Right renal pelvis (tissue), 4 donors: ENCODE measurements at places on chromosomes 4 and X.

DNA sequence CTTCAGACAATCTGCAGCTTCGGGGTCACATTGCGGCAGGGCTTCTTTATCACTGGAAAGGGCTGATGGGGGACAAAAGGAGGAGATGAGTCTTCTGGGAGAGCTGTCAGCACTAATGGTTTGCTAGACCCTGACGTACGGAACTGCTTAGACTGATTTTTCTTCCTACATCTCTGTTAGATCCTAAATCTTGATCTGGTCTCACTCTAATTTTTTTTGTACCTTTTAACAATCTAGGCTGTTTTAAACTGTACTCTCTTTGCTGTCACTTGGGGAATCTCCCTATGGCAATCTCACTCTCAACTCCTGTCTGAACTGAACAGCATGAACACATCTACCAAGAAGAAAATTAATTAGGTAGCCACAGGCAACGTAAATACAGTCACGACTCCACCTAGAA, 120.1 kb downstream of the SNCA start:
- DNase-seq = no peak

- no peak for DNase-seq
These were observed 4.1 kb downstream of the MSANTD1 start for GRCh38 chr4:3252831-3253641.

DNA sequence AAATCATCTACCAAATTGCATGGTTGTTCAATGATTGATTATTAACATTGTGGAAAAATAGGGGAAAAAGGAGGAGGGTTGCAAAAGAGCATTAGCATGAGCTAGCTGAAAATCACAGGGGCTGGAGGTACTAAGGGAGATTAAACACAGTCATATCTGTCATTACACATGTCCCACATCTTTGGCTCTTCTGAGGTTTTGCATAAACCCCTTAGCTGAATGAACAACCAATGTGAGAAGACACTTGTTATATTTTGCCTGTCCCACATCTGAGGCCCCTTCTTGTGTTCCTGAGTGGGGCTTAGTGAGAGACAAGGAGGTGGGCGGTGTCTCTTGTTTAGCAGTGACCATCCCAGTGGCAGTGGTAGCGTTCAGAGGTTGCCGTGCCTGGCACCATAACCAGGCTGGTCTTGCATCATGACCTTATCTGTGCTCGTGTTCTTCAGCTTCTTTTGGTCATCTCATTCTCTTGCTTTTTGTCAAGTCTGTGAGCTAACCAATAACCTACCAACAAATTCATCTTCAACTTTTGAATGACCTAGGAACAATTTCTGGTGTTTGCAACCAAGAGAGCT, 95.6 kb downstream of the MID1IP1 start:
- no peak for DNase-seq

- no peak for DNase-seq
These were observed 505.2 kb downstream of the ZNF674 start for GRCh38 chrX:46040001-46040400.

GRCh38 chr4:99390055-99390454, 37.5 kb upstream of the ADH1C start:
- DNase-seq = no peak

- DNase-seq = no peak
These were observed 297.4 kb upstream of the DKK2 start for GRCh38 chr4:107333518-107333917.

DNA sequence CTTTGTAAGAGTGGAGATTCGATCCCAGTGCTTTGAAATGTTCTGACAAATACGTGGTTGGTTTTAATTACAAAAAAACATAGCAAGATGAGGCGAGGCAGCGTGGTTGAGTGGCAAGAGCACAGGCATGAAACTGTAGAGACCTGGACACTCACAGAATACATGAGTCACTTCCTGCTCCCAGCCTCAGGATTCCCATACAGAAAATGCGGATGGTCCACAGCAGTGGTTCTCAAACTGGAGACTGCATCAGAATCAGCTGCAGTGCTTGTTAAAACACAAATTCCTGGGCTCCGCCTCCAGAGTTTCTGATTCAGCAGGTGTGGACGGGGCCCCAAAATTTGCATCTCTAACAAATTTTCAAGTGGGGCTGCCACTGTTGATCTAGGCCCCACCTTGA, 10.1 kb downstream of the OTOP1 start:
- no peak for DNase-seq

DNA sequence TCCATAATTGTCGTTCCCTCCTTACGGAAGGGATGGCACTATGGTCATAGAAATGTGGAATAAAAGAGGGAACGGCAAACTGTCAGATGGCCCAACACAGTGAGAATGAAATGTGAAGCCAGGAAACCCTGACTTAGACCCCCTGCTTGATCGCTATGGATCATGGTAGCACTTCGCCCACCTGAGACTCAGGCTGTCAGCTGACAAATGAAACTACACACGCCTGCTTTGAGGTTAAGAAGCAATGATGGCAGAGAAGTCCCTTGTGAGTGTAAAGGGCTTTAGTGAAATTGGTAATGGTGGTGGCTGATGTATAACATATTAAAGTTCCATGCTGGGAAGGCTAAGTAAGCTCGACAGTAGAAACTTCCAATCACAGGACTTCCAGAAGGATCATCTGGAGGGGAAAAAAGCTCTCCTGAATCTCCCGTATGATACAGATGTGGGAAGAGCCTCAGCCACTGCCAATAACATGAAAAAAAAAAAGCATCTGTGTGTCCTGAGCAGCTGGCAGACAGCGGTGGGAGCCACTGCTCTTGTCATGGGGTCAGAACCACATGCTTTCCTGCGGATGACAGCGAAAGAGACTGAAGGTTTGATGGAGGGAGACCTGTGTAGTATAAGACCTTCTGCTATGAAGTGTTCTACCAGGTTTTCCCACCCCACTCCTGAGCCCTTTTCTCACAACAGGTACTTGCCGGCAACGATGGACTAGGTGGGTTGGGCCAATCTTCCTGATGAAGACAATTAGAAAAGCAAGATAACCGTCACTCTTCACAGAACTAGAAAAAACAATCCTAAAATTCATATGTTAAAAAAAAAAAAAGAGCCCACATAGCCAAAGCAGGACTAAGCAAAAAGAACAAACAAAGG, 107.6 kb downstream of the AFAP1 start:
- no peak for DNase-seq

DNA sequence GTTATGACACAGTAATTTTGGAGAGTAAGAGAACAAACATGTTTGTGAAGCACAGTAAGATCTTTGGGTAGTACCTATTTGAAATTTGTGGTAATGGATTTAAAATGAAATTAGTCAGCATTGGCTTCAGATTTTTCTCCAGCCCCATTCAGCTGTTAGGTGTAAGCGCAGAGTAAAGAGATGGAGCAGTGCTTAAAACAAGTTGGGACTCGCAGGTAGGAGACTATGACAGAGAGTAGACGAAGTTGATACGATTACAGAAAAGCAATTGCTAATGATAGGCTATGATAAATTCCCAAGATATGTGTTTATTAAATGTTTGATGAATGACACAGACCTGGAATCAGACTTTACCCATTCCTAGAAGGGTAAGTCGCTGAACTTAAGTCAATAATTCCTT, 72.6 kb downstream of the CHIC2 start:
- no peak for DNase-seq

- no peak for DNase-seq
These were observed 70.9 kb upstream of the UGT2B7 start for GRCh38 chr4:69025191-69025998.

DNA sequence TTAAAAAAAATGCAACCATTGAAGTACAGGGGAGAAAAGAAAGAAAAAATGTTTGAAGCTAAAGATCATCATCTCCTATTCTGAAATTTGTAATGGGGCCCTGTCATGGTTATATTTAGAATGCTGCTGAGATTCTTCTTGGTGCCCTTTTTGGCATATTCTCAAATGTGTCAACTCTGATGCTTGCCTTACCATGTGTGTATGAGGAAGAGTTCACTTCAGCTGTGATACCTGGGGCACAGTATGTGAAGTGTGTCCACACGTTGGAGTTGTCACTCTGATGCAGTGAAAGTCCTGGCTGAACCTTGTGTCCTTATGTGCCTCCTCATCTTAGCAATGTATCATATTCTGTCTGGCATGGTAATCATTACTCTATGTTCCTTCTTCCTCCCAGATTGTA, 377.9 kb downstream of the RAPGEF2 start:
- no peak for DNase-seq

GRCh38 chr4:21656832-21657231, 291.7 kb downstream of the KCNIP4 start:
- no peak for DNase-seq

GRCh38 chr4:39614487-39615162, 24.0 kb downstream of the SMIM14 start:
- DNase-seq = no peak

DNA sequence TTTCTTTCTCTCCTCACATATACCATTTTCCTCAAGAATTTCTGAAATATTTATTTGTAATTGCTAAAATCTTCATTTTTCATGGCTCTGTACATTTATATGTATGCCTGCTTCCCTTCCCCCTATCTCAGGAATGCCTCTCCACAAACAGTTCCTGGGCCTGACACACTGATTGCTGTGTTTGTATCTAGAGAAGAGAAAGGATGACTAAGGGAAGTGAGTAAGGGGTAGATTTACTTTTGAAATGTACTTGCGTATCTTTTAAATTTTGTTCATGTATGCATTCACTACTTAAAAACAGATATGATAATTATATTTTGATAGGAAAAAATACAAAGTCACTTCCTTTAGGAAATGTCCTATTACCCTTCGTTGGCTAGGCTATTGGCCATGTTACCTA, 790.8 kb downstream of the PCDH18 start:
- DNase-seq = no peak

DNA sequence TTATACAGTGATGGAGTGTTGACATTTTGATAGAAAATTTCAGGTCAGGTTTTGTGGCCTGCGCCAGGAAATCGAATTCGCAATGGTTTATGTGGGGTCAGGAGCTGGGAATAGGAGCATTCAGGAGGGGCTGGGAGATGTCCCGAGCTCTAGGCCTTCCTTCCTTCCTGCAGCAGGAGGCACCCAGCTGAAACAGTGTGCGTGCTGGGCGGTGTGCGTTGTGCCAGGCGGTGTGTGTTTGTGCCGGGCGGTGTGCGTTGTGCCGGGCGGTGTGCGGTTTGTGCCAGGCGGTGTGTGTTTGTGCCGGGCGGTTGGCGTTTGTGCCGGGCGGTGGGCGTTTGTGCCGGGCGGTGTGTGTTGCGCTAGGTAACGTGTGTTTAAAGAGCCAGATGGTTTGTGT, 1.7 kb downstream of the UVSSA start:
- DNase-seq = no peak
